NCI-H1436 treated with DMSO at 0.1 percent for 48 hours (cell line): ENCODE measurements at places on chromosomes 5 and 9.

DNA sequence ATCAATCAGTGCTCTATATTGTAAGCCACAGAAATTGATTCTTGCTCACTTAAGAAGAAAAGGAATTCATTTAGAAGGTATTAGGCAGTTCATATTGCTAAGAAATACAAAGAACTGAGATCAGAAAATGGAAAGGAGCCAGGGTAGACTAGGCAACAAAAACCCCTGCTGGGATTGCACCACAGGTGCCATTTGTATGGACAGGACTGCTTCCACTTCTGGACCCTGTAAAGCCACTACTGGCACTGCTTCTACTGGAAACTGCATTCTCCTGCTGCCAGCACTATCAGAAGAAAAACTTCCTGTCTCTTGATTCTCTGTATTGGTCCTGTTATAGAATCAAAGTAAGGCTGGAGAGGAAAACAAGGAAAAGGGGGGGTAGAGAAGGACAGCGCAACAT is 45.9 kb downstream of the CERT1 start:
- no peak for DNase-seq

DNA sequence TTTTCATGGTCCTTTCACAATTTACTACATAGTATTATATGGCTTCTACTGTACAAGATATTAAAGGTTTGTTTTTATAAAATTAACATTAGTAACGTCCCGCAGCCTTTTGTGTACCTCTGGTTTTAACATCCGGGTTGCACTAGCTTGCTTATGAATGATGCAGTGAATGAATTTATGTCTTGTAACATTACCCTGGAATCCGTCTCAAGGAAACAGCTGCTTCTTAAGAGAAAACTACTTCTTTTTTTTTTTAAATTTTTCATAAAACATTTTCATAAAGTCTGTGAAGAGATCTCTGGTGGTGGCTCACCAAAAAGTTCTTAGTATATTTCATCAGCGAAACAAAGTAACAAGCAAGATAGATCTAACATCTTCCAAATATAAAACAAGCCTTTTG is 23.6 kb downstream of the MARCHF3 start:
- no peak for DNase-seq

DNA sequence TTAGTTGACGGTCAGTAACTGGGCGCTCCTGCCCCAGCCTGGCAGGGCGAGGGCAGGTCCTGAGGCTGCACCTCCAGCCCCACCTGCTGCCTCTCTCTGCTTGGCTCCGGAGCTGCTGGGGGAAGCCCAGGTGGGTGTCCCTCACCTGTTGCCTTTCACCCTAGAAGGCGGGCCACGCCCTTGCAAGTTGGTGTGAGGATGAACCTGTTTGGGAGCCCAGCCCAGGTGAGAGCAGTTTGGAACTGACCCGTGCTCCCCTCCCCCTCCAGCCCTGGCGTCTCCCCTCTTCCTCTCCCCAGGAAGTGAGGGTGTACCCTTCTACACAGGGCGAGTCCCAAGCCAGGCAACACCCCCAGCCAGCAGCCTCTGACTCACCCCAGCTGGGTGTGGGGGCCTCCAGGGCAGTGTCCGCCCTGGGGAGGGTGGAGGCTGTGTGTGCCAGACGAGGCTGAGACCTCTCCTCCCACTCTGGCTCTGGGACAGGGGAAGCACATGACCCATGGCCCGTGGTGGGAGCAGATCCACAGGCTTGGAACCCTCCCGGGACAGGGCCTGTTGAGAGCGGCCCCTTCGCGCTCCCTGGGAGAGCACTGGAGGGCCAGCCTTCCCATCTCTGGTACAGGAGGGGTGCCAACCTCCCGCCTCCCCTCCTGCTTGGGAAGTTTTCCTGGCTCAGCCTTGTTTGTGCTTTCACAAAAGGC is 10.4 kb downstream of the LRRC8A start:
- no peak for DNase-seq

- no peak for DNase-seq
Measured at GRCh38 chr9:99024959-99025358, 80.0 kb upstream of the TGFBR1 start.

DNA sequence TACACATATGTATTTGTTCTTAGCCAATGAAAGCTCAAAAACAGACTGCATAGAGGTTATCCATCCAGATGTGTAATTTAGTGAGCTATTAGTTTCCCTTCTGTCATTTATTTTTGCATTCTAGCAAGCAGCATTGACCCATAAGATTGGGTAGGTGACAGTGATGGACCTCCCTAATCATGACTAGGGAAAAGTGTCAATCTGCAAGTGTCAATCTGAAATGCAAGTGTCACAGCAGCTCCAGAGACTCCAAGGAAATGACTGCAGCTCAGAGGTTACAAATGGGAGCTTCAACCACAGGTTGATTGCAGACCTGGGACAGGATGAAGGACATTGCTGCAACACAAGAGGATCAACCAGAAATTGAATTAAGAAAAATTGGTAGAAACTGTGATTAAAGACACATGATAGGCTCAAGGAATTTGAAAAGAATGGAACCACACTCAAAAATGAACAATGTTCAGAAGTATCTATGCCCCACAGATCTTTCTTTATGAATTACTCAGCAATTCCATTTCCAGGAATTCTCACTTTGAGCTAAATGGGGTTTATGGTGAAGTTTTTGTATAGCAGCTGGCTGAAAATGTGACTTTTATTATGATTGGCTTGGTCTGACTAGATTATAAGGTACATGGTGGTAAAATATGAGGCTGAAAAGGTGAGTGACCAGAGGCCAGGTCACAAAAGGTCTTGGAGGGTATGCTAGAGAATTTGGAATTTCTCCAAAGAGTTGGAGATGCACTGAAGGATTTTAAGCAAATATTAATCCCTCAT is 59.6 kb upstream of the HTR4 start:
- no peak for DNase-seq

- no peak for DNase-seq
Measured at GRCh38 chr5:98258939-98259338, 514.5 kb upstream of the RGMB start.

DNA sequence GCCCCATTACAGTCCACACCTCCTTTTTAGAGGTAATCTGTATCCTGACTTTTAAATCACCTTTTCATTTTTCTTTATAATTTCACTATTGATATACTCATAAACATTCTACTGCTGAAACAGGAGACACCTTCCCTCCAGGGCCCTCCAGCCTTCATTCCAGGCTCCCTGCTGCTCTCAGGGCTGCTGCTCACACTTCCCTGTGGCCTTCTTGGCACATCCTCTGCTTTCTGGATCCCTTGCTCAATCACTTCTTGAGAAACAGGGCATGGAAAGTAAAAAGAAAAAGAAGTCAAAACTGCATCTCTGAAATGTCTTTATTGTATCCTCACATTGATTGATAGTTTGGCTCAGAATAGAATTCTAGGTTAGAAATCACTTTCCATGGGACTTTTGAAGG is 19.3 kb upstream of the WNT8A start:
- DNase-seq: no peak

- DNase-seq: no peak
Measured at GRCh38 chr5:161201558-161201957, 345.0 kb downstream of the GABRB2 start.

DNA sequence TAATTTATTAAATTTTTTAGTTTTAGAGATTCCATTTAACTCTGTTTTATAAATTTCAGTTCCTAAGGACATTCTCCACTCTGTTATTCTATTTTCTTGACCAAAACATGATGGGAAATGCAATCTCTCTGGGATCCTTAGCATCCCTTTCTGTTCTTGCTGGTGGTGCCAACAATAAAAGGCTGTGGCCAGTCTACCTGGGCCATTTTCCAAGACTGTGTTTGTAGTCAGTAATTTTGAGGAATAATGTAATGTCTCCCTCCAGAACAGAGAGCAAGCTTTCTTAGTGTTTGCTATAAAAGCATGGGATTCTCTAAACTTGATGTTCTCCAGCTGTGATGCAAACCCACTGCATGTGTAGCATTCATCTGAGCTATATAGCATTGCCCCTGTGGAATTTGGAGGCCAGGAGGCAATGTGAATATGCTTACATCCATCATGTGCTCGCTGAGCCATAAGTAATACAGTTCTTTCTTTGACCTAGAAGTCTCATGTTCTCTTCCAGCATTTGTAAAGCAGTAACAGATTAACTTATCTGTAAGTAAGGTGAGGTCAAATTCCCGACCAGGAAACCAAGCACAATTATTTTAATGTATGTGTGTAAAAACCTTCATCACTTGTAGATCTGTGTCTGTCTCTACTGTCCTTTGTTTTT is 211.5 kb upstream of the TAS2R1 start:
- DNase-seq: no peak

DNA sequence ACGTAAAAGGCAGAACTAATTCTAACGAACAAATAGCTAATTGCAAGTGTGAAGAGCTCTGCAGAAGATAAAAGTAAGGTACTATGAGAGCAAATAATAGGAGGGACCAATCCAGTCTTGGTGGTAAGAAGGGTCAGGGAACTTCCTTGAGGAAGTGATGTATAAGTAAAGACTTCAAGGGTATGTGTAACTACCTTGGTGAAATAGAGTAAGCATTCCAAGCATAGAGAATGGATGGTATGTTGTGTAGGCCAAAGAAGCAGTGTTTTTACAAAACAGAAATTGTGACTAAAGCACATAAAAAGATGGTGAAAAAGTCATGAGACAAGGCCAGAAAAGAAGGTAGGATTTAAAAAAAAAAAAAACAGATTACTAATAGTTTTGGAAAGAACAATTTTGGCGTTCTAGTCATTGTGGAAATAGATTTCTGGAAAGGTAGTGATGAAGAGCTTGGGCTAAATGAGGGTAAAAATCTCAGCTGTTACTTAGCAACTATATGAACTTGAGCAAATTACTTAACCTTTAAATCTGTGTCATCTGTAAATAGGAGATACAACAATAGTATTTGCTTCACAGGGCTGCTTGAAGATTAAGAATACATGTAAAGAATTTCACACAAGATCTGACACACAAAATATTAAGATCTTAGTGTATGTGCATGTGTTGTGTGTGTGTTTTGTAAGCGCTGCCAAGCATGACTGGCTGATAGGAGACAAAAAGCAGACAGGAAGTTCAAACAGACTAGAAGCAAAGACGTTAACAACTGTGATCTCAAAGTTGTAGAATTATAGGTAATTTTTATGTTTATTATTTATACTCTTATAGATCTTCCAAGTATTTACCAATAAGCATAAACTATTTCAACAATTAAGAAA is 73.5 kb downstream of the NR6A1 start:
- DNase-seq: no peak

DNA sequence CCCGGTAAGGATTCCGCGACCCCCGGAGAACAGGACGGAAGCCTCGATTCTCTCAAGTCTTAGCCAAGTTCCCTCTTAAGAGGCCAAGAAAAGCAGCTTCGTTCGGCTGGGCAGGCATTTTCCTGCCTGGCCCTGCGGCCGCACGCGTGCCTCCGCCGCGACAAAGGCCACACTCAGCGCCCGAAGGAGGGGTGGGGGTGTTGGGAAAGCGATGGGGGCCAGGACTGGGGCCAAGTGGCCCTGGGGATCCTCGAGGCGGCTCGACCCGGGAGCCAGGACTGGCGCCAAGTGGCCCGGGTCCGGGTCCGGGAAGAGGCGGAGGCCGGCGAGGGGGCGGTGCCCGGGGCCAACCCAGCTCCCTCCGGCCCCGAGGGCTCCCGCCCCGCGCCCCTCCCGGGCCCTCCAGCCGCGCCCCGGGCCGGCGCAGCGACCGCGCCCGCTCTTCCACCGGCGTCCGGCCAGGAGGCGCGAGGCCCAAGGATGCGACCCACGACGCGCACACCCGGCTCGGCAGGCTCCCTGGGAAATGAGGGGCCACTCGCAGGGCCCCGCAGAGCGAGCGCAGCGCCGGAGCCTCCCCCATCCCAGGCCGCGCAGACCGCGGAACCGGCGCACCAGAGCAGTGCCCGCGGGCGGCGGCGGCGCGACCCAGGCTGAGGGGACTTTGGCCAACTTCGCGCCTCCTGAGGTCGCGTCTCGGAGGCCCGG is 756 bp downstream of the VAV2 start:
- DNase-seq: no peak

- DNase-seq: no peak
Measured at GRCh38 chr9:86668488-86668887, 278.8 kb downstream of the GAS1 start.

- no peak for DNase-seq
Measured at GRCh38 chr5:132557478-132558172, 848 bp downstream of the RAD50 start.

GRCh38 chr5:50711280-50711679 is 44.8 kb downstream of the PARP8 start:
- DNase-seq: no peak

DNA sequence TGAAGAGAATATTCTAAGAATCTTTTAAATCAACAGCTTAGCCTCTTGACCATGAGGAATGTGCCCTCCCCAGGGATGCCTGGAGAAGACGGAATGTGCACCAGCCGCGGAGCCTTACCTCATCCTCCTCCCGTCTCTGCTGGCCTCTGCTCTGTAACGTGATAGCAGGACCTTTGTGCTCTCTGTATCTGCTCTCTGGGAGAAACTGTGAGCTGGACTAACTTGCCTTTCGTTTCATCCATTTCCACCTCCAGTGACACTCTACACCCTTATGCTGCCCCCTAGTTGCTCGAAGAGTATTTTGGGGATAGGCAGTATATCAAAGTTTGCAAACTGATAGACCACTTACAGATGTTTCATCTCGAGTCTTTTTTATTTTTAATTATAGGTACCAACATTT is 141.4 kb downstream of the NPR3 start:
- no peak for DNase-seq

DNA sequence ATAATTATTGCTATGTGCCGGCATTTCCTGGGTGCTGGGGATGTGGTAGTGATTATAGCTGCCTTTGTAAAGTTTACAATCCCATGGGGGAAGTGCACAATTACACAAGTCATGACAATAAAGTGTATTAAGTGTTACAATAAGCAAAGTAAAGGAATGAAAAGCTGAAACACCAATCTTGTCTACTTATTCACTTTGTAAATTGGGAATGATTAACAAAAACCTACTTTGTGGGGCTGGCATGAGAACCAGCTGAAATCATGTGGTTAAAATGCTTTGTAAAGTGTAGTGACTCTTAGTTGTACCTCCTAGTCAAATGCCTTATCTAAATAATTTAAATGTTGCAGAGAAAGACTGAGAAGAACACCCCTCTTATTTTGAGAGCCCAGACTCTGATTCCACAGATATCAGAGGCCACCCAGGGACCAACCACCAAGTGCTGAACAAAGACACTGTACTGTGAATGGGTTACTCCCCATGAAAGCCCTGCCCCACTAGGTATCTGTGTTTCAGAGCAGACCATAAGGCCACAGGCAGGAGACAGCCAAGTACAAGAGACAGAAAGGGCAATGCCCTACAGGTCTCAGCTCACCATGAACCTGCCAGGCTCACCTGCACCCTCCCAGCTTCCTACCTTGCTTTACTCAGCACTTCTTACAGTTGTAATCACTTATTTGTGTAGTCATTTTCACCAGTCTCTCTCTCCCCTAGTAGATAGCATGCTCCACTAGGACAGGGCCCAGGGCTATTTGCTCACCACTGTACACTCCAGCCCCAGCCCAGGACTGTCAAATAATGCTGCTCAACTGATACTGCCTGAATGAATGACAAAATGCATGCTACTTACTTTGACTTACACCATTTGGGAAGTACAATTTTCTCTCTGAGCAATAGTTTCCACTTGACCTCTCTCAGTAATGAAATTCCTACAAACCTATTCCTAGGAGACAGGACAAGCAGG is 101.6 kb upstream of the APC start:
- DNase-seq: no peak

- DNase-seq: no peak
Measured at GRCh38 chr5:62681117-62681850, 102.7 kb downstream of the LRRC70 start.
